ENCODE measurements at places on chromosomes 2 and 18.
A peak's percentile ranks its signal among the peaks of the same experiment; 100 is the strongest.

DNA sequence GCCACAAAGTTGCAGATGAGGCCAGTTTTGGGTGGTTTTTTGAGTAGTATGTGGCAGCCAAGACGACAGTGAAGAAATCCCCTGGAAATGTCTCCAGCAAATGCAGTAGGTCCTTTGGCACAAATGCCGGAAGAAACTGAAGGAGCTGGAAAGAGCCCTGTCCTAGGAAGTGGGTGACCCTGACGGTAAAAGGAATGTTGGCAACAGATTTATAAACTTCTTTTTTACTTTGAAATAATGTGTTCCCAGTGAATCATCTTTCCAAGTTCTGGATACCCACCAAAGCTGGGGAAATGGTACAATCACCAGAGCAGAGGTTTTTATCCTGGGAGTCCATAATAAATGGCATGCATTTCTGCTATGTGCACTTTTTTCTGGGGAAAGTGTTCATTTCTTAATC, 112.9 kb downstream of the CSRNP3 start:
- DNase-seq = no peak

DNA sequence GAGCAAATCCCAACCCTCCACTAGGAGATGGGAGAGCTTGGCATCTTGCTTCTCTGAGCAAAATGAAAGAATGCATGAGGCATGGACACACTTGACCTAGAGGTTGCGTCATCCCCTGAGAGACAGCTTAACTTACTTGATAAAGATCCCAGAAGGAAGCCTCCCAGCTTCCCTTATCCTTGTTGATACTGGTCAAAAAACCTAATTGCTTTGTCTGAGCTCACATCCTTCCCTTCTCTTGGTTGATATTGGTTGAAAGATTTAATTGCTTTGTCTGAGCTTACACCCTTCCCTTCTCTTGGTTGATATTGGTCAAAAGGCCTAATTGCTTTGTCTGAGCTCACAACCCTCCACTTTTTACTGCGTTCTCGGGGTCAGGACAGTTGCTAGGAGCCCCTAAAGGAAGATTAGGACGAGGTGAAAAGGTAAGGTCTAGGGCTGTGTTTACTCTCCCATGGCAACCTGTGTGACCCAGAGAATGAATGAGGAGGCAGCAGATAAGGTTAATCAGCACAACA, 12.2 kb upstream of the BOD1L2 start:
- DNase-seq = peak; percentile 0

GRCh38 chr2:204251158-204251997, 293.9 kb upstream of the PARD3B start:
- no peak for DNase-seq

DNA sequence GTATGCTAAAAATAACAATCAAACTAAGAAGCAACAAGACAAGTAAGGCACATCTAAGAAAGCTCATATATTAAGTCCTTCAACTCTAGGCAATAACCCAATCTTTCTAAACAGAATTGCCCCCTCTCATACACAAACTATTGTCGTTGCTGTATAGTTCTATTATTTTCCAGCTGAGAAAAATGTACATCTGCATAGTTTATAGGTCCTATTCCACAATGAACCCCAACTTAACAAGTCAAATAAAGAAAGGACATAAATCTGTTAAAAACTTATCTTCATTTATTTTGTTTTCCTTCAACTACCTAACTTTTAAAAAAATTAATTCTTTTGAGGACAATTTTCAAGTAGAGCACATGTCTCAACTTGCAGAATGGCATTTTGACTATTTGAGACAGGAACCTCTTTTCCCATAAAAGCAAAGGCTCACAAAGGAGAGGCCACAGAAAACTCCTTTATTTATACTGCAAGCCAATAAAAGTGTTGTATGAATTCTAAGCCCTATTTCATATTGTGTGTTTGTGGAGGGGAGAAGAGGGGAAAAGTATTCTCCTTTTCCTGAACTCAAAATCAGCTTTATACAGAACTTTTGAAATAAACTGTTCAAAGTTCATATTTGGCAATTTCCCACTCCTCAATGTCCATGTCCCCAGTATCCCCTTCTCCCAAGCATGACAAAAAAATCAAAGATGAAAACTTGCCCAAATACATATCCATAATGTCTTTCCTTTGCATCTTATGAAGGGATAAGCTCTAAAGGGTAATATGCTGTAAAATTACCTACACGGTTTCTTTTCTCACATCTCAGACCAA, 37.4 kb downstream of the RTN4 start:
- no peak for DNase-seq

DNA sequence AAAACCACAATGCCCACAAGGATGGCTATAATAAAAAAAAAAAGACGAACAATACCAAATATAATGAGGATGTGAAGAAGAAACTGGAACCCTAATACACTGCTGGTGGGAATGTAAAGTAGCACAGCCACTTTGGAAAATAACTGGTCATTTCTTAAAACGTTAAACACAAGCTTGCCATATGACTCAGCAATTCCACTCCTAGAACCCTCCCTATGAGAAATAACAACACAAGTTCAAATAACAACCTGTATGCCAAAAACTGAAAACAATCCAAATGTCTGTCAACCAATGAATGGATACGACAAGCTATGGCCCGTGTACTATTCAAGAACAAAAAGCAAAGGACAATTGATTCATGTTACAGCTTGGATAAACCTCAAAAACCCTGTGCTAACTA, 7.0 kb upstream of the ALPK2 start:
- DNase-seq = no peak

DNA sequence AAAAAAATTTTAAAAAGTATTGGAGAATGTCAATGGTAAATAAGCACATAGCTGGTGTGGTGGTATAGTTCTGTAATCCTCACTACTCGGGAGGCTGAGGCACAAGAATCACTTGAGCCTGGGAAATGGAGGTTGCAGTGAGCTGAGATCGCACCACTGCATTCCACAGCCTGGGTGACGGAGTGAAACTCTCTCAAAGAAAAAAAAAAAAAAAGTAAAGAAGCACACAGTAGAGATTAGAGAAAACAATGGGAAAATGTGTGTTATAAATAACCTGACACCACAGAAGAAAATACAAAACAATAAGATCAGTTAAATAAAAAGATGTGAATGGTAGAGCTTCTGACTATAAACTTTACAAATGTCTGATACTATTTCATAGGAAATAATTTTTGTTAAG, 163.7 kb upstream of the WDSUB1 start:
- DNase-seq = no peak

DNA sequence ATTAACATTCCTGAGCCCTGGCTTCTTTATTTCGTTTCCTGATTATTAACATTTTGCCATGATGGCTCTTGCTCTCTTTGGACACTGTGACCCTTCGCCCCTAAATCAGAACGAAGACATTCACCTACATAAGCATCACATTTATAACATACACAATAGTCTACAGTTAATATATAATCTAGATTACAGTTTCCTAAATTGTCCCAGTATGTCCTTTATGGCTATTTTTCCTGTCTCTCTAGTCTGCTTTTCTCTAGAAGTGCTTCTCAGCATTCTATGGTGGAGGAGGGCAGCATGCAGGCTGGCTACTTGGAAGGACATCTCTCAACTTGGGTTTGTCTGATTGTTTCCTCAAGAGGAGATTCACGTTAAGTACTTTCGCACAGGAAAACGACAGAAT, 49.9 kb downstream of the FAM210A start:
- no peak for DNase-seq

- DNase-seq = no peak
Observed at GRCh38 chr2:56185101-56185581, 1.4 kb downstream of the CCDC85A start.

GRCh38 chr2:8882094-8882493, 44.7 kb upstream of the KIDINS220 start:
- DNase-seq = no peak

- no peak for DNase-seq
Observed at GRCh38 chr2:36477746-36478145, 120.2 kb downstream of the FEZ2 start.

DNA sequence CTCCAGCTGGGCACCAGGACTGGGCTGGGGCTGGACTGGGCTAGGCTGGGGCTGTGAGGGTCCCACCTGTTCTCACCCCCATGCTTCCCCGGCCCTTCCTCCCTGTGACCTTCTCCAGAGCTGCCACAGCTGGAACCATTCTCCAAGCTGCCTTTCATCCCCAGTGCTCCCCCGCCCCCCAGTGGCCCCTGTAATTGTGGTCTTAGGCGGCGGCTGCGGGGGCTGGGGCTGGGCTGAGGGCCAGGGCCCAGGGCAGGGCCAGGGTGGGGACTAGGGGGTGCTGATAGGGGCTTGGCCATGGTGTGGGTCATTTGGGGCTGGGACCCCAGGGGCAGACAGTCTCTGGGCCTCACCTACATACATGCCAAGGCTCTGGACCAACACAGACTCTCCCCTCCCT, 2.8 kb upstream of the WNT10A start:
- DNase-seq = no peak

- no peak for DNase-seq
Observed at GRCh38 chr2:201900362-201900761, 94.0 kb downstream of the CDK15 start.

DNA sequence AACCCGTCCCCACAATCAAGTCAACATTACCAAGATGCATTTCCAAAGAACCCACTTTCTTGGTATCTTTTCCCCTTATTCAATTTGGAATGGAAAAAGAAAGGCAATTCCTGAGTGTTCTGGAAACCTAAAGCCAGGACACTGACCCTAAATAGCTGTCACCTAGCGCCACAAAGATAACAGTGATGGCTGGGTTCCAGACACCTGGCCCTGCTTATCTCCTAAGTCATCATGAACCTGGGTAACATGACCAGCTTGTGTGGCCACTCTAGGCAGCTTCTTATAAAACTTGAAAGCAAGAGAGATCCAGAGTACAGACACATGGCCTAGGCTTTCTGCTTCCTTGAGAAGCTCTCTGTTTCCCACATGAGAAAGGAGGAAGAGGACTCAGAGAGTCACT, 95.4 kb downstream of the BOD1L2 start:
- no peak for DNase-seq

DNA sequence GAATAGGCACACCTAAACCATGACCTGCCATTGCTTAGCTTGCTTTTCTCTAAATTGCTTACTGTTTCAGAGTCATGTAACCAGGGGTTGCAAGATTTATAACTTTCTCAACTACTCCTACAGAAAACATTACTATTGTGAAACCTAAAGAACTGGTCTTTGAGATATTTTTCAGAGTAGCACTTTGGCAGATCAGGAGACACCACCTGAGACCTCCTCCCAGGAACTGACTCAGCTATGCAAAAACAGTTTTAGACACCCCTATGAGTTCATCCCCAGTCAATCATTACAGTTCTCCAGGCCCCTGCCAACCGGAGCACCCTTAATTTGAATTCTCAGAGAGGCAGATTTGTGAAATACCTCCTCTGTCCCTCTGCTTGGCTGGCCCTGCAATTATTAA, 80.3 kb downstream of the MBOAT2 start:
- DNase-seq = no peak

DNA sequence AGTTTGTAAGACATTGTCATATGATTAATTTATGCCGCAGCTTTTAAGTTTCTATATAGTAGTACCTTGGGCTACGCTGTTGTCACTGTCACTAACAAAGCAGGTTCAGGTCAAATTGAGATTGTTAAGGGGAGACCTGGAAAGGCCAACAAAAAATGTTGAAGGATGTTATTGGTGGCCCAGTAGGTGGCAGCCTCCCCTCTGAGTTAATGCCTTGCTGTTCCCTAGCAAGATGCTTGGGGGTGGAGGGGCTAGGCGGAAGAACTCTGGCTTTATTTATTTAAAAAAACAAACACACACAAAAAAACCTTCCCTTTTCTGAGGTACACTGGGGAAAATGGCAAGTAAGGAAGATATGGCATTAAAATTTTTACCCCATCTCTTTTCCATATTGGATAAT, 128.3 kb upstream of the ATP5MC3 start:
- no peak for DNase-seq

DNA sequence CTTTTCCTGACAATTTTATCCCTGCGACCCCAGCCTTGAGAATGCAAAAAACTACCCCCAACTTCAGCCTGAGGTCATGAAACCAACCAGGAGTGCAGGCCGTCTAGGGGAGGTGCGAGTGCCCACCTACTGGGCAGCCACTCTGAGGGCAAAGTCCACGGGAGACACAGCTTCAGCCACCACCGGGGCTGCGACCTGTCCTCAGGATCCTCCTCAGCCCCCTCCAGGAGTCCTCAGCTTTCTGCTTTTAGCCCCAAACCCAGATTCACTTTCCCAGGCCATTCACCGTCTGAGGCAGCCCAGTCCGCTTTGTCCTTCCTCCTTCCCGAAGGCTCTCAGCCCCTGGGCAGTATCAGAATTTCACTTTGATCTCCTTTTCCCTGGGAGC, 210.2 kb upstream of the TNP1 start:
- no peak for DNase-seq

GRCh38 chr2:5818961-5819600, 126.9 kb downstream of the SOX11 start:
- no peak for DNase-seq

GRCh38 chr2:231648579-231649174, 56.0 kb downstream of the TEX44 start:
- DNase-seq = no peak

DNA sequence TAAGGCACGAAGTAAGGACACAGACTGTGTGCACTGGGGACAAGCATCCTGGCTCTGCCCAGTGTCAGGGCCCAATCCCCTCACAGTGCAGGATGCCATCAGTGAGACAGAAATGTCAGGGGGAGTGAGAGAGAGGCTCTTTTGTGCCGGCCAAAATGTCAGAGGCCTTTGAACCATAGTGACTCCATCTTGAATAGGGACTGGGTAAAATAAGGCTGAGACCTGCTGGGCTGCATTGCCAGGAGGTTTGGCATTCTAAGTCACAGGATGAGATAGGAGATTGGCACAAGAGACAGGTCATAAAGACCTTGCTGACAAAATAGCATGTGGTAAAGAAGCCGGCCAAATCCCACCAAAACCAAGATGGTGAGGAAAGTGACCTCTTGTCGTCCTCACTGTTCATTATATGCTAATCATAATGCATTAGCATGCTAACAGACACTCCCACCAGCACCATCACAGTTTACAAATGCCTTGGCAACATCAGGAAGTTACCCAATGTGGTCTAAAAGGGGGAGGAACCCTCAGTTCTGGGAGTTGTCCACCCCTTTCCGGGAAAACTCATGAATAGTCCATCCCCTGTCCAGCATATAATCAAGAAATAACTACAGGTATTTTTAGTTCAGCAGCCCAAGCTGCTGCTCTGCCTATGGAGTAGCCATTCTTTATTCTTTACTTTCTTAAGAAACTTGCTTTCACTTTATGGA, 337.4 kb downstream of the LPIN1 start:
- DNase-seq = no peak

GRCh38 chr2:5021136-5021535, 671.0 kb upstream of the SOX11 start:
- no peak for DNase-seq

- peak; percentile 95 for DNase-seq
Observed at GRCh38 chr2:69177063-69177771, 164.2 kb downstream of the ANTXR1 start.

DNA sequence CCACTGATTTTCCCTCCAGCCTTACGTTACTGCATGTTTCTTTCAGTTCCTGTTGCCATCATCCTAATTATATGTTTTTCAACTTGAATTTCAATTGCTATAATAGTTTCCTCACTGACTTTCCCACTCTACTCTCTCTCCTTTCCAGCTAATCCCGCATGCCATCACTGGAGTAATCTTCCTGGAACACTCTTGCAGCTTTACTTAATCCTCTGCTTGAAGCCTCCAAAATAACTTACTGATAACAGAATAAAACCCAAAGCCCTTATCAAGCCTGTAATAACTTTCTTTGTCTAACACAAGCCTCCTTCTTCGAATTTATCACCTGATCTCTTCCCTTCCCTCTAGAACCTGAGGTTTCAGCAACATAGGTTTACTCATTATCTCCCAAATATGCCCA, 237.3 kb downstream of the LTBP1 start:
- no peak for DNase-seq

- peak; percentile 9 for DNase-seq
Observed at GRCh38 chr2:157497638-157498314, 53.9 kb upstream of the CYTIP start.

- peak; percentile 37 for DNase-seq
Observed at GRCh38 chr2:226911932-226912331, 76.1 kb downstream of the RHBDD1 start.
